ENCODE measurements at places on chromosomes 16 and 17.

GRCh38 chr16:56753410-56753809 lies 23.5 kb downstream of the NUP93 start:
- DNase-seq, result no peak

GRCh38 chr17:2704890-2705248 lies 6.7 kb downstream of the CLUH start:
- DNase-seq, result no peak

GRCh38 chr17:8140065-8141029 lies 11.9 kb downstream of the PER1 start:
- no peak for DNase-seq

GRCh38 chr16:25978218-25978617 lies 286.5 kb downstream of the HS3ST4 start:
- no peak for DNase-seq

DNA sequence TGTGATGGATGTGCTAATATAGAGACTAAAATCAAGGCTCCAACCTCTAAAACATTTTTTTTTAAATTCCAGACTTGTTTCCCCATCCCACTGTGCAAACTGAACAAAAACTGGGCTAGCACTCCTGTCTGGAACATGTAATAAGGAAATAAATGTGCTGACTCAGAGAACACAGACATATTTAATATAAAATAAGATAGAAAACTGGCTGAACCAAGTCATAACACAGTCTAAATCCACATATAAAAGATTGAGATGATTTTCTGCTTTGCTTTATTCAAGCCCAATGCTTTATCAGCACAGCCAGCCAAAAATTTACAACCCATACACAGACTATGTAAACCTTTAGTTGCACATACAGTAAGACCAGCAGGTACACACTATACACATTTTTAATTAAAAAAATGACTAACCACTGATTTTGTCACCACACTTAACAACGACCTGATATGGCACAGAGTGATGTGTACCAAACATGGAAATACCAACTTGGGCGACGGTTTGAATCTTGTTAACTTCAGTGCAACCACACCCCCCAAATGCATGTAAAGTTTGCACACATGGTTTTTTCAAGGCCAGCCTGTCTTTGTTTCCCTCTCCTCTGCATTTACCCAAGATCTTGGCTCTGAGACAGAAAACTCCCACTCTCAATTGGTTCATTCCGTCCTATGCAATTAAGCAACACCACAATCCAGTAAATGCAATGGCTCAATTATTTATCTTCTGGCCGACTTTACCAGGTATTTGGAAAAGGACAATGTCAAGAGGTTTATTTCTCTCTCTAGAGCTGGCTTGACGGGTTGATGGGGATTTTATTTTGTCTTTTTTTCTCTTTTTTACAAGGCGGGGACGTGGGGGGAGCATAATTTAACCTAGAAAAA lies 1.2 kb downstream of the STAT3 start:
- no peak for DNase-seq

DNA sequence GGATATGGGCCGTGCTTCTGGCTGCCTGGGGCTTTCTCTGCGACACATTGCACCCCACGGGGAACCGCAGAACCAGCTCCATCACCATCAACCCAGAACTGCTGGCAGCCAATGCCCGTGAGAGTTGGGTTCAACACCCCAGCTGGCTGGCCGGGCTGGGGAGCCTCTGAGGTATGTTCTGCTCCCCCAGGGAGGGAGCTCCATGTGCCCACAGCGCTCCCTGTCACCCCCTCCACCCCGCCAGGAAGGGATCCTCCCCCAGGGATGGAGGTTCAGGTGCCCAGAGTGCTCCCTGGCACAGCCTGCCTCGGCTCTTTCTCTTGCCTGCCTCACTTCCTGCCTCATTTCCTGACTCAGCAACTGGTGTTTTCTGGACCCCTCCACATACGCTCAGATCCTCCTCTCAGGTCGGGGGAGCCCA lies 24.2 kb upstream of the MPRIP start:
- DNase-seq, result no peak

DNA sequence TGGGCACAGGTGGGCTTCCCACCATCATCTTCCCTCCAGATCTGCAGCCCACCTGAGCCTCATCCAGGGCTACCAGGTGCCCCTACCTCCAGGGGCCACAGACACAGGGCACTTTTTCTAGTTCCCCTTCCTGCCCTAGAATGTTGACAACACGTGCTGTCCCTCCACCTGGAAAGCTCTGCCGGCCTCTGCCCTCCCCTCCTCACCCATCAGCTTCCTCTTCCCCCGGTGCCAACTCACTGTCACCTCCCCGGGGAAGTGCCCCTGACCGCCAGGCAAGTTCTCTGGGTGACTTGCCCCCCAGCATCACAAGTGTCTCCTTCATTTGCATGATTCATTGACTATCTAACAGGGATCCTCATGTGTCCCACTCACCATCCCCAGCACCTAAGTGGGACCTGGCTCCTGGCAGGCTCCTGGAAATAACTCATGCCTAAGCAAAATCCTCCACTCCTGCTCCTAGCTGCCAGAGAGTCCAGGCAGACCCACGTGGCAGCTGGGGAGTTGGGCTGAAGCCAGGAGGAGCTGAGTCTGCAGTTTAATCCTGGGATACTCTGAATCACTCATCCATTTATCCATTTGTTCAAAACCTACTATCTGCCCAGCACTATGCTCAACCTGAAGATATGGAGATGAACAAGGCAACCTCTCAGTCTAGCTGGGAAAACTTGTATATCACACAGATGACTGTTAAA lies 304.4 kb downstream of the FOXL1 start:
- DNase-seq, result no peak

DNA sequence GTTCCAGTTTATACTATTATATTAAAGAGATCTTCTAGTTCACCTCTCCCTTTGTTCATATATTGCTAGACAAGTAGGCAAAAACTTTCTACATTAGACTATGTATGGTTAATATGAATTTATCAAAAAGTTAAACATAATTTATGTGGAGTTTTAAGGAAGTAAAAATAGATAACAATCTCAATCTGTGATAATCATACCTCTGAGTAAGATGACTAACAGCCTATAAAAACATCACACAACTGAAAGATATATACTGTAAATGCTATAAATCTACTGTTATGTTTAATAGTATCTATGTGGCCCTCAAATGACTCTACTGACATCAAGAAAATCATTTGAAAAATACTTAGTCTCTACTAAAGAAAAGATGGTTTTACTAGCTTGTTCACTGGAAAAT lies 37.1 kb downstream of the AP1G1 start:
- DNase-seq, result no peak

DNA sequence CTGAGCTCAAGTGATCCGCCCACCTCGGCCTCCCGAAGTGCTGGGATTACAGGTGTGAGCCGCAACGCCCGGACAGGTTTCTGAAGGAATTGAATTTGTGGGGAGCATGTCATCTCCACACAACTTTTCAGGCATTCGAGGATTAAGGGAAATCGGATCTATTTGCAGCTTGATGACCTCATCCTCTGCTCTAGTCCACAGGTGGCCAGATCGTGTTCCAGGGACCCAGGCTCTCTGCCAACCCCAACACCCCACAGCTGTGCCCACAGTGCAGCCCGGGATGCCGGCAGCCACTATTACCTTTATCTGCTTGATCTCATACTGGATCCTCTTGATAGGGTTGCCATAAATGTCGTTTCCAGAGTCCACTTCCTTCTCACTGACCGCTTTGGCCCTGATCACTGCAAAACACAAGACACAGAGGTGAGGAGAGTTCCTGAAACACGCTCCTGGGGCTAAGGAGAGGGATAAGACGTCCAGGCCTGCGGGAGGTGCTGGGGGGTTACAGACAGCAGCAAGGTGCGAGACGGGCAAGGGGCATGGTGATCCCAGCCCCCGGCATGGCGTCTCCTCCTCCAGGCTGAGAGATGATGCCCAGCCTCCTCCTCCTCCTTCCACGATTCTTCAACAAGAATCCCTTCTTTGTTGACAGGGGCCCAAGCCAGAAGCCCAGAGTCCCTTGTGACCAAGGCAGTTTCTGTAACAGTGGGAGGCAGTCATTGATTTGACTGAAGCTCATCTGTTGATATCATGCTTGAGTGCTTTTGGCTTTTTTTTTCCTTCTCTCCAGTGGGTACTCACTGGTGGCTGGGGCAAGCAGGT lies 29.3 kb downstream of the CEP295NL start:
- no peak for DNase-seq

DNA sequence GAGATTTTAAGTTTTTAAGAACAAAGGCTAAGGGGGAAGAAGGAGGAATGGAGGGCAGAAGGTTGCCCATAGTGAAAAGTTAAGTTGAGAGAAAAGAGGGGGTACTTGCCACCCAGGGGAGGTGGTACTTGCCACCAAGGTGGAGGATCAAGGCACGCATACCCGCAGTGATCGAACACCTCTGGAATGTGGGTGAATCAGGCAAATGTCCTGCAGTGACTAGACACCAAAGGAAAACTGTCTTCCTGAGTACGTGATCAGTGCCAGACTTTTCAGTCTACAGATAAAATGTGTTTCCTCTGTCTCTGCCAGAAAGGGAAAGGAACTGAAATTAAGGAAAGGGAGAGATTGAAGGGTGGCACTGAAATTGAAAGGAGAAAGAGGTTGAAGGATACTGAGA lies 2285.3 kb downstream of the TP53TG3F start:
- no peak for DNase-seq

- no peak for DNase-seq
Observed at GRCh38 chr17:2549392-2550211, 37.9 kb upstream of the METTL16 start.

DNA sequence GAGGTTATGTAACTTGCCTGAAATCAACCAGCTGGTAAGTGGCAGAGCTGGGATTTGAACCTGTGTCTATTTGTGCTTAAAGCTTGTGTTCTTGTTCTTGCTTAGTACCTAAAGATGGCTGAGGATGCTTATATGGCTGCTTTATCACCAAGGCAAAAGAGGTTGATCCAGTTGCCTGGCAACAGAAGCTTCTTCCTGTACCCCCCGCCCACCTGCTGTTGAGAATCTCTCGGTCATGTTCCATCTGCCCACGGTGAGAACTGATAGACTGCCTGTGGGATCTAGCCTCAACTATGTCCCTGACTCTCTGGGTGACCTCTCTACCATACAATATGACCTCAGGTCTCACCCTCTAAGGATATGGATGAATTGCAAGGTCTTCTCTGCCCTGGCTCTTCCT lies 60.7 kb downstream of the ABCC6 start:
- no peak for DNase-seq

- DNase-seq, result no peak
Observed at GRCh38 chr17:65489413-65490155, 71.9 kb downstream of the AXIN2 start.

GRCh38 chr17:4019275-4019674 lies 55.0 kb upstream of the ATP2A3 start:
- DNase-seq, result no peak

DNA sequence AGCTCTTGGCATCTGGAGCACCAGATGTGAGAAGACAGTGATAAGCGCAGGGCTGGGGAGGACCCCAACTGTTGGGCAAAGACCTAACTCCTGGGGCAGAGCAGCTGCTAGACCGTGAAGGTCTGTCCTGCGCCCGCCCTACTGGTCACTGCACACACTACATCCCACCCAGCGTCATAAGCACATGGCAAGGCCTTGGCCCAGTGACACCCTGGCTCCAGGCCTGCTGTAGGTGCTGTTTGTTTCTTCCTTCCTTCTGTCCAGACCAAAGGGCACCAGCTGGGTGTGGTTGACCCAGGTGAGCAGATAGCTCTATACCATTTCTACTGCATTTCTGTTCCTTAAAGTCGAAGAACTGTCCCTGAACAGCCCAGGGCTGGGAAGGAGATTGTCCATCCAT lies 6.4 kb downstream of the TRPV3 start:
- DNase-seq, result no peak

- no peak for DNase-seq
Observed at GRCh38 chr17:32283745-32284201, 18.1 kb downstream of the RHBDL3 start.

GRCh38 chr17:76784926-76785325 lies 47.0 kb downstream of the MFSD11 start:
- DNase-seq, result no peak

DNA sequence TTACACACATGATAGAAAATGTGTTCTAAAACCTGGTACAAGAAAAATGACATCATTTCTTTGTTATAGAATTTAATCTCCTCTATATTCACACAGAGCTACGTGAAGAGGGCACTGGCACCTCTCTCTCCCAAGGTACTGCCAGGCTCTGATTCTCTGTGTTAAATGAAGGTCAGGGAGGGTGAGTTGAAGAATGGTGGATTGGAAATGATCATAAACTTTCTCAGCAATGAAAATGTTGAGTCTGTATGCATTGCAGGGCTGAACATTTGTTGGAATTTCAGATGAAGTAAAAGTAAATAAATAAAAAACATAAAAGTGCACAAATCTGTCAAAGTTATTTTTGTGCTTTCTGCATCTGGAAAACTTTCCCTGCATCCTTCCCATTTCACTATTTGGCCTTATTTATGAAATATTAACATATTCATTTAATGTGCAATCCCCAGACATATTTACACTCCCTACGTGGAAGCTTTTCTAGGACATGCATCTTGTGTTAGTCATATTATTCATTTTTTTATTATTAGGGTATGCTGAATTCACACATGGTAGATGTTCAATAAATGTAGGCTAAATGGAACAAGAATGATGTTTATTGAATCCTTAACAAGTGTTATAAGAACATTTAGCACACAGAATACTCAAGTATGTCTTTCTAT lies 810.3 kb upstream of the CDH8 start:
- no peak for DNase-seq

GRCh38 chr17:74935585-74936469 lies at the start of gene OTOP3:
OTOP3 (plus strand) TSS chr17:74935898; CDS start chr17:74935922, 24 bp downstream.
- DNase-seq, result no peak

DNA sequence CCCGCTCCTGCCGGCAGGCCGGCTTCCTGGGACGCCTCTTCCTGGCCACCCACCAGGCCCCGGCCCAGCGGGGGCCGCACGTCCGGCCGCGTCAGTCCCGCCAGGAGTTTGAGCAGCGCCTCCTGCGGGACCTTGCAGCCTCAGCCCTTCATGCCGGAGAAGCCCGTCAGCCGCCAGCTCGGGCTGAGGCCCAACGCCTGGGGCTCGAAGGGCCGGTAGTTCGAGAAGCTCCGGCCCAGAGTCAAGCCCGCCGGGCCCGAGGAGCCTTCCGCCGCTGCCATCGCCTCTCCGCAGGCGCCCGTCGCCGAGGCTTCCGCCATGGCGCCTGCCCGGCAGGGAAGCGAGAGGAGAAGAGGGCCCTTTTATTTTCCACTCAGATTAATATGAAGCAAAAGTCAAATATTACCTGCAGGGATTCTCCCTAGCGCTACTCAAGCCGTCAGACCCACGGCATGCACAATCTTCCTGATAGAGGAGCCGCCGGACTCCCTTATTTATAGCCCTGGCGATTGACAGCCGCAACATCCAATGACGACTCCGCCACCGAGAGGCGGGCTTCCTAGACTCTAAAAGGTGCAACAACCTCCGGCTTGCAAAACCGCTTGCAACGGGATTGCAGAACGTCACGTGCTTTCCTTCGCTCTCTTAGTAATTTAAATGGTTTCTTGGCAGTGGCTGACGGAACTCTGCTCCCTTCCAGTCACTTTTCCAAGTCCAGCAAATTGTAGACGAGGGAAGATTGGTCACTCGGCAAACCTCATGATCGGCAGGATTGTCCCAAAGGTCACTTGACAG lies at the start of gene SEPHS2:
TSS of gene SEPHS2 (minus strand) at position 467 of the 795 bp plus-strand sequence. CDS start at position 320, 147 bp downstream.
- peak; percentile 88 for DNase-seq

- no peak for DNase-seq
Observed at GRCh38 chr17:45265821-45266220, 3.9 kb upstream of the SPATA32 start.
